ENCODE measurements at places on chromosomes 3 and 15.

GRCh38 chr3:33543601-33544000 is 103.4 kb upstream of the UBP1 start:
- no peak for DNase-seq

DNA sequence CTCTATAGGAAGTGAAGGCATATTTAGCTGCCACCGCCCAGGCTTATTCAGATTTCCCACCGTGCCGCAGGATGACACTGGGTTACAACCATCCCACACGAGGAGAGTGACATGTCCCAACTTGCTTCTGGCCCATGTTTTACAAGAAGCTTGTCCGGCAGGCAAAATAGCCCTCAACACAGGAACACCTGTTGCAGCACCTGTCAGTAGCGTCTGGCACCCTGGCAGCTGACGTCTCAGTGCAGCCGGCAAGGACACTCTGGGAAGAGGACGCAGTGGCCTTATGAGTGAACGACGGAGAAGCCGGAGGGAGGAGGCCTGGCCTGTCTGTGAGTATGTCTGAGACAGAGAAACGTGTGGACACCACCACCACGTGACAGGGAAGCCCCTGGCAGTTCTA is 32.1 kb downstream of the FAM174B start:
- no peak for DNase-seq

DNA sequence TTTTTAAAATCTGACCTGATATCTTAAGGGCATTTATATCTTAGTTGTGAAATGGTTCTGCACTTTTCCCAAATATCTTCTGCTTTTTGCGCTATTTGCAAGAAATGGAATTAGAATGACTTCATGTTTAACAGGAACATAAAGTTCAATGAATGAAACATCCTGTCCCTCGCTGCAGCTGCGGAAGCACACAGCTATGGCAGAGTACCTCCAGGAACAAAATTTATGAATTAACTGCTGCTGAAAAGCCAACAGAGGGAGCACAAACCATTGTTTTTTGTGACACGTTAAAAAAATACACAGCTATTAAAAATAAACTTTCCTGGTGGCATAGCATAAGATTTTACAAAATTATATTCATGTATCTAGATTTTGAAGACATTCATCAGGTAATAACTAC is 404.4 kb upstream of the MDFIC2 start:
- no peak for DNase-seq

DNA sequence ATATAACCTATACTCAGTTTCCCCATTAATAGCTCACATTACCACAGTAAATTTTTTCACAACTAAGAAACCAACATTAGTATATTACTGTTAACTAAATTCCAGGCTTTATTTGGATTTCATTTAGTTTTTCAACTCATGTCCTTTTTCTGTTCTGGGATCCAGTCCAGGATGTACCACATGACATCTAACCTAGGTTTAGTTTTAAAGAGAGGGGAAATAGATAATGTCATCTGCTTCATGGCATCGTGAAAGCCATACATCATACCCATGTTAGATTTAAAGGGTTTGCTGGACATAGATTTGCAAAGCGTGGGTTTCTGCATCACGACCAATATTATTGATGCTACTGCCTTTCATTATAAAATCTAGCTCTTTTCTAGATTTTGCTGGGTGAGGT is 33.2 kb upstream of the RPP14 start:
- no peak for DNase-seq

DNA sequence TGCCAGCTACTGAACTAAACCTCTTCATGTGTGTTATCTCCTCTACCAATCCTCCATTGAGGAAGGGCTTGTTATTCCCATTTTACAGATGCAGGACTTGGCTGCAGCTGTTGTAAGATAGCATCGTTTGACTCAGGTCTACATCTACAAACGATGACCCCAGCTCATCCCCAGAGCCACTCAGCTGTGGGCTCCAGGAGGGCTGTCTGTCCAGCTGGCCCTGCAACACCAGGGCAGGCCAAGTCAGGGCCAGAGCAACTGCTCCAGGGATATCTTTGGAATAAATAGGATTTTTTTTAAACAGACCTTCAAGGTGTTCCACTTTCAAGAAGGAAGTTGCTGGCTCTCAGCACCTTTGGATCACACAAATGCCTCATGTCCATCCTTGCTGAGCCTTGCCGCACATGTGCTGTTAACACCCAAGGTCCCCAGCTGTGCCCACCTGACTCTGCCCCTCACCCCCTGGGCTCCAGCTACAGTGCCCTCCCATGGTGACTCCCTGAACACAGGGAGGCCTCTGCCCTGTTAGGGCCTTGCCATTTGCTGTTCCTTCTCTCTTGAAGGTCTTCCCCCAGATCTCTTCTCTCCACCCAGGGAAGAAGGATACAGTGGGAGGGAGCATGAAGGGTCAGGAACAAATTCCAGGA is 31.0 kb downstream of the ALDH1L1 start:
- DNase-seq = no peak

DNA sequence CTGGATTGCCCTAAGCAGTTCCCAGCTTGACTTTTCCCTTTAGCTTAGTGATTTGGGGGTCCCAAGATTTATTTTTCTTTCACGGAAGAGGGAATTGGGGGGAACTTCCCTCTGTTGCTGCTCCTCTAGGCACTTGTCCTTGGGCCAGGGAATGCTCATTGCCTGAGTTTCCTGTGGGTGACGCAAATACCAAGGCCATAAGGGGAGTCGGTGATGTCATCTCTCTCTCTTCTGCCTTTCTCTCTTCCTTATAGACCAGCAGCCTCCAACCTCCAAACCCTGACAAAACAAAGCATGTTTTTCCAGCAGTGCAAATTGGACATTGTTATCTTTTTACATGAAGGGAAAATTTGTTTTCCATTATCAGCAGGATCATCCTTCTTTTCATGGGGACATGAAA is 120.2 kb downstream of the ITPR1 start:
- no peak for DNase-seq

DNA sequence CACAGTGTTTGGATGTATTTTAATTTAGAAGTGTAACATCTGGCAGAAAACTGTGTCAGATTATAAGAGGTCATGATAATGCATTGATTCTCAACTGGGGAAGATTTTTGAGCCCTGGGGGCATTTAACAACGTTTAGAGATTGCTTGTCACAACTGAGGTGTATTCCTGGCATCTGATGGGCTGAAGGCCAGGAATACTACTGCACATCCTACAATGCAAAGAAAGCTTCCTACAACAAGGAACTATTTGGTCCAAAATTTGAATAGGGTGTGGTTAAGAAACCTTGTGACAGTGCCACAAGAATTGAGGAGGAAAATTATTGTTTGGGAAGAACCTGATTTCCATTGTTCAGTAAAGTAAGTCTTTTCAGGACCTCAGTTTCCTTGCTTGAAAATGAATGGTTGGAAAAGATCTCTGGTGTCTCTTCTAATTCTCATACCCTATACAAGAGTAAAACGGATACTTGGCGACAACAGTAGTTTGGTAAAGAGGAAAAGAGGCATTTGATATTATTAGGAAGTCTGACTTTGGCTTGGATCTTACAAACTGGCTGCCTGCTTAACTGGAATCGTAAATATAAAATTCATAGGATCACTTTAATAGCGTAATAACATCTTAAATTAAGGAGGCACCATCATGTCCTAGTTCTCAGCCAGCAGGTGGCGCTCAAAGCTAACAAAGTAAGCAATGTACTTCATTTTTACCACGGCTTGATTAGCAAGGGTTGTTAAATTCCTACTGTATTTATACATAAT is 4.3 kb downstream of the DAZL start:
- DNase-seq = peak; percentile 85

GRCh38 chr3:132916096-132916495 is 122.1 kb upstream of the TMEM108 start:
- DNase-seq = no peak

- DNase-seq = no peak
These were observed 81.1 kb upstream of the FLNB start for GRCh38 chr3:57927166-57927565.

- no peak for DNase-seq
These were observed 50.2 kb downstream of the AKAP13 start for GRCh38 chr15:85430406-85431204.

DNA sequence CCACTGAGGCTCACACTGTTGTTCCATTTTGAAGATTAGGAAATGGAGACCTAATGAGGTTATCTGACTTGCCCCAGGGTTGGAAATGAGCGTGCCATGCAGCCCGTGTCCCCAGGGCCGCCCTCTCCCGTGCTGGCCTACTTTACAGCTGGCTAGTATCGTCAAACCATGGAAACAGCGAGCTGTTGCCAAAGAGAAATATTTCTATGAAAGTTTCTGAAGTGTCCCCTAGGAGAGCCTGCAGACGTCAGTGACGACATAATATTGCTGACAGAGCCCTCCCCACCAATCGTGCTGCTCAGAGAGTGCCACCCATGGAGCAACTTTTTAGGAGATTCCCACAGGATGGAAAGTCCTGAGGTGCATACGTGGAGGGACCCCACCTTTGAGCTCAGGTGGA is 11.2 kb upstream of the FAM174B start:
- DNase-seq = no peak

- no peak for DNase-seq
These were observed 4.2 kb upstream of the NUP210 start for GRCh38 chr3:13424141-13424844.

GRCh38 chr15:84909029-84909428 is 24.6 kb downstream of the SLC28A1 start:
- DNase-seq = no peak

Data from T-helper 9 cell (primary cell).